ENCODE measurements at places on chromosomes 4 and X. TPM values are rescaled to one million over a fixed set of nuclear protein-coding genes. Genes with fewer than 3 reads are reported as not detected.

DNA sequence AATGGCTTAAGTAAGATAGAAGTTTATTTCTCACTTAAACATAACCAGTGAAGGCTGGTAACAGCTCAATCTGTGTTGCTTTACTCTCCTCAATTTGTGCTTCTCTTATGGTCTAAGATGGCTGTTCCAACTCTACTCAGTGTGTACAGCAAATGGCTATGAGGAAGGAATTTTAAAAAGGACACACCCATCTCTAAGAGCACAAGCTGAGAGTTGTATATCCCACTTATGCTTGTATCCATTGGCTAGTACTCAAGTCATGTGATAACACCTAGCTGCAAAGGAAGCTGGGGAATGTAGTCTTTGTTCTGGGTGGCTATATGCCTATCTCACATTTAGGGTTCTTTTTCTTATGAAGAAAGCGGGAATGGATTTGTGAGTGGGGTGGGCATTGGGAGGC, 63.3 kb downstream of the GPAT3 start:
- no peaks in the 10 kb centered on the region for H3K27me3 ChIP-seq
- no peak overlapping the region for H3K4me3 ChIP-seq
- no peak for DNase-seq
- no peaks in the 10 kb centered on the region for H3K36me3 ChIP-seq

- no peaks in the 10 kb centered on the region for H3K36me3 ChIP-seq
- H3K4me1 ChIP-seq = no peaks in the 10 kb centered on the region
- H3K27me3 ChIP-seq = no peaks in the 10 kb centered on the region
- no peak overlapping the region for H3K4me3 ChIP-seq
- no peak overlapping the region for H3K27ac ChIP-seq
- DNase-seq = no peak
Measured at GRCh38 chr4:14924812-14925344, 77.4 kb upstream of the CPEB2 start.

The PLP1 gene
- total RNA-seq = 88.3 TPM

- no peak overlapping the region for H3K4me3 ChIP-seq
- H3K27me3 ChIP-seq = no peaks in the 10 kb centered on the region
- H3K27ac ChIP-seq = no peak overlapping the region
- H3K4me1 ChIP-seq = no peaks in the 10 kb centered on the region
- peaks cover 2% of the 10 kb centered on the region for H3K36me3 ChIP-seq
Measured at GRCh38 chr4:154314248-154314647, 177.4 kb downstream of the DCHS2 start.

DNA sequence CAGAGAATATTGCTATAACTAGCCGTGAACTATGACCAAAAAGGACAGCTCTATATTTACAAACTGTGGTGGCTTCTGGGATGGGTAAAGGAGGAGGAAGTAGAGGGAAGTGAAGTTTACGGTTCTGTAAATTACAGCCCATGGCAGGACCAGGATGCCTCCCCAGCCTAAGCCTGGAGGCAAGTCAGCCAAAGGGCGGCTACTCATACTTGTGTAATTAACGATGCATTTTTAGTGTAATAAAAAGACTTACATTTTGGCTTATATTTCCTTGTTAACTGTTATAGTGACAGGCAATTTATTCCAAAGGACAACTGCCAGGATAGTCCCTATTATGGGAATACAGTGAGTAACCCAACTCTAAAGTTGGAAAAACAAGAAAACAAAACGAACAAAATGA, 139.9 kb upstream of the OTUD4 start:
- DNase-seq = no peak
- no peaks in the 10 kb centered on the region for H3K27me3 ChIP-seq
- H3K36me3 ChIP-seq = no peaks in the 10 kb centered on the region
- no peaks in the 10 kb centered on the region for H3K4me1 ChIP-seq

DNA sequence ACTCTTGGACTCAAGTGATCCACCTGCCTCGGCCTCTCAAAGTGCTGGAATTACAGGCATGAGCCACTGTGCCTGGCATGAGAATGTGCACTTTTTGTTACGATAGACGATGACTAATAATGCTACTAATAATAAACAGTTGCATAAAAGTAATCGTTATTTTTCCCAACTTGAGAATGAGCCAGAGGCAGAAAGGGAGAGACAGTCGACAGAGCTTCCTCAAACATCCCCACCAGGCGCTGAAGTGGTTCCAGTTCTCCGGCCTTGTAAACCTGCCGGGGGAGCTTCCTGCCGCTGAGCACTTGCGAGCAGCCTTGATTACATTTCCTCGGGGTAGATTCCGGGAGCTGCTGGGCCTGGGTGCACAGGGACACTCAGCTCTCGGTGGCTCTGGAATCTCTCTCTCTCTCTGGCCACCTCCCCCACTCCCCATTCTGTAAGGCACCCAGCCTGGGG, 8.9 kb upstream of the HTRA3 start:
- DNase-seq = no peak
- H3K36me3 ChIP-seq = no peaks in the 10 kb centered on the region
- H3K4me3 ChIP-seq = no peak overlapping the region
- no peak overlapping the region for H3K27ac ChIP-seq
- no peaks in the 10 kb centered on the region for H3K4me1 ChIP-seq
